ENCODE measurements at places on chromosomes 1 and 21.

DNA sequence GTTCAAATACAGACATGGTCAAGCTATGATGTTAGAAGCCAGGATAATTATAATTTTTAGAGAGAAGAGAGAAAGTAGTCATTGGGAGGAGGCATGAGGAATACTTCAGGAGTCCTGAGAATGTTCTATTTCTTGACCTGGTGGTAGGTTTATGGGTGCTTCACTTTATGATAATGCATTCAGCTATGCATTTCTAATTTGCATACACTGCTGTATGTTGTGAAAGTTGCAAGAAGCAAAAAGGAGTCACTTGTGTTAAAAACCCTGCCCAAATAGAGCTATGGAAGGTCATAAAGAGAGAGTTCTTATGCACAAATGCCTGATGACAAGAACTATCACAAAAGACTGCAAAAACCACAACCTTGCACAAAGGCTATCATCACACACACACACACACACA is 45.3 kb downstream of the APCS start:
- no peak for DNase-seq

GRCh38 chr1:175402336-175402735 is 209.8 kb upstream of the KIAA0040 start:
- DNase-seq = no peak

GRCh38 chr1:154859786-154860155 is 10.3 kb downstream of the KCNN3 start:
- DNase-seq = peak; percentile 99

DNA sequence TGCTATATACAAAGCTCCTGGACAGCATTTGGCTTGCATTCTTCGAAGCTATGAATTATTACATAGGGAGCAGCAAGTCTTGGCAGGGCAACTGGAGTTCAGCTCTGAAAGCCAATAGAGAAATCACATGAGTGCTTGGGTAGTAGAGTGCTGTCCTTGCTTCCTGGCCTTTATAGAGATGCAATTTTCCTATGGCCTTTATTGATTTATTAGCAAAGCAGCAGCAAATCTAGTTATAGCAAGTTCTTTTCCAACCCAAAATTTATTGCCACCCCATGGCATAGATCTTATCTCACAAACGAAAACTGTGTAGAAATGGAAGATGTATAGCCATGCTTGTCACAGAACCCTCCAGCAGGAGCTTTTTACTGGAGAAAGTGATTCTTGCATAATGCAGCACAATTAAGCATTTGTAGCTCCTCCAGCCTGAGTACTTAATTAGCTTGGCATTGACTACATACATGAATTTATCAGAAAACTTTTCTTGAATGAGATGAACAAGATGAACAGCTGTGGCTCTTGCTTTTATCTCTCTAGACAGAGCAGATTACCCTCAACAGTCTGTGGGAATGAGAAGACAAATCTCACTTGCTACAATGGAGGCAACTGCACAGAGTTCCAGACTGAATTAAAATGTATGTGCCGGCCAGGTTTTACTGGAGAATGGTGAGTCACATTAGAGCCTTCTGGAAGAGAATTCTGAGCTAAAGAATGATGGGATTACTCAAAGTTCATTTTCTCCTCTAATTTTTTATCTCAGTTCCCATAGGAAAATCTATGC is 170.1 kb downstream of the CRB1 start:
- no peak for DNase-seq

DNA sequence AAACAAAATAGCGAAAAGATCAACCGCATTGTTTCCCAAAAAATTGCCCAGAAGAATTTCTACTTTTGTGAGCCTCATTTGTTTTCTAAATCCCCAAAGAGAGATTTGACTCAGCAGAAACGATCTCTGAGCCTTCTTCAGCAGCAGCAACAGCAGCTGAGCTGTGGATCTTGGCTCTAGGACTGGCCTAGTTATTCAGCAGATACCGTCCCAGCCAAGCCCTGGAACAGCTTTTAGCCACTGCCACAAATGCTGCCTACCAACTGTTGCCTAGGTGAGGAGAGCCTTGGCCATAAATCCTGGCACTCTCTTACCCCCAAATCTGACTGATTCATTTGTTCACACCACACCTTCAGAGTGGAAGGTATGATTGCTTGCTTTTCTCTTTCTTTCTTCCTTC is 320.1 kb downstream of the TGFB2 start:
- DNase-seq = no peak

DNA sequence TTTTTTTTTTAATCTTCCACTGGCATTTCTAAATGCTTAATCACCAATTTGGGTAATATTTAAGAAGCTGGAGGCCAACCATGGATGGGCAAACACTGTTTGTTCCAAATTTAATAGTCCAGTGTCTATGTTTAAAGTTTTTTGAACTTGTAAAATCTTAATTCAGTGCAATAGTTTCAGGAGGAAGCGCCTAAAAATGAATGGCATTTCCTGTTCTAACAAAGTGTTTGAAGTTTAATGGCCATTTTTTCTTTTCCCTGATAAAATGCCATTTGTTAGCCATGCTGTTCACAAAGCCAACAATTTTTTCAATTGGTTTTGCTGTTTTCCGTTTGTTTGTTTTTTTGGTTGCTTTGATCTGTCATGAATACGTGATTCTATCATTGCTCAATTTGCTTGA is 552.1 kb downstream of the LMO4 start:
- DNase-seq = no peak

- no peak for DNase-seq
These were observed 2.8 kb upstream of the ELOVL1 start for GRCh38 chr1:43370564-43370963.

DNA sequence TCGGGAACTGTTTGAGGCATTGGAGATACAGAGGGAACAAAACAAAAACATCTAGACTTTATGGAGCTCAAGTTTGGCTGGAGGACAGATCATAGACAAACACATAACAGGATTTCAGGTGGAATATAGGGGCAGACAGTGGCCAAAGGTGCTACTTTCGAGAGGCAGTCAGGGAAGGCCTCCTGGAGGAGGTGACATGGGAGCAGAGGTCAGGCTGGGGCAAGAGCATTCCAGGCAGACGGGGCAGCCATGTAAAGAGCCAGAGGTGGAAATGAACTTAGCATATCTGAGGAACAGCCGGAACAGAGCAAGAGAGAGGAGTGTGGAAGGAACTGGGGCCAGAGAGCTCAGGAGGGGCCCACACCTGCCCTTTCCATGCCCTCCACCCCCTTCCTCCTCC is 122.3 kb downstream of the DMRTB1 start:
- no peak for DNase-seq

DNA sequence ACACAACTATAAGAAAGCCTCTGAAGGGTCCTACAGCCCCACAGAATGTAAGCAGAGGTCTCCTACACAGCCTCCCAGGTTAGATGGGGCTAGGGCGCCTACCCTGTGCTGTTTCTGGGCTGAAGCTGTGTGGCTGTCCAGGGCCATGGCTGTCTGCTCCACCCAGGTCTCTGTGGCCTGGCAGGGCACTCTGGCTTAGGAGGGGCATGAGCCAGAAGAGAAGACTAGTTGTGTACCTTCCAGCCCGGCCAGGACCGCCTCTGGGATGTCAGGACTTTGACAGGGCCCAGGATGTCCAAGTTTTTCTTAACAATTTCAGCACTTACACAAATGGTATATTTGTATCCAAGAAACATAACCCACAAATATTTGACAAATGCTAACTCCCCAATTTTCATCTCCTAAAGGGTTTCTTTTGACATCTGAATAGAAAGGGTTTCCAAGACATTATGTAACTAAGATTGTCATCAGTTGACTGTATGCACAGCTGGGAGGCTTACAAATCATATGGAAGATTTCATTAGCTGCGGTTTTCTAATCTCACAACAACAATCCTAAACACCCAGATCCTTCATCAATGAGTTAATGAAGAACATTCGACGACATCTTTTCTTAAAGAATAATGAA is 80.5 kb downstream of the HSF2BP start:
- no peak for DNase-seq

- peak; percentile 29 for DNase-seq
These were observed 1.4 kb downstream of the ZBTB8A start for GRCh38 chr1:32540605-32541004.

DNA sequence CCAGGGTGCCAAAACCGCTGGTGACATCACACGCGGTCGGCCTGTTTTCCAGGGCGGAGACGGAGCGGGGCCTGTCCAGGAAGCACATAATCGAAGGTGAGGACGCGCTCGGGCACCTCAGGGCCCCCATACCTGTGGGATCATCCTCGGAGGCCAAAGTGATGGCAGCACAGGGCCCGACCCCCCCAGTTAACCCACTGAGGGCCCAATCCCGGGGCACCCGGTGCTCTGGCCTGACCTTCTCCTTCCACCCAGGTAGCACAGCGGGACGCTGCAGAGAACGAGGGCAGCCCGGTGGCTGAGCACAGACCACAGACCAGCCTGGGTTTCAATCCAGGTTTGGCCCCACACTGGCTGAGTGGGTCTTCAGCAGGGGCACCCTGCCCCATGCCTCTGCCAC is 43.3 kb downstream of the KCNAB2 start:
- no peak for DNase-seq

GRCh38 chr1:16235944-16236510 is 956 bp downstream of the CPLANE2 start:
- DNase-seq = peak; percentile 67

- DNase-seq = no peak
These were observed 47.4 kb downstream of the CAPZB start for GRCh38 chr1:19437891-19438294.

- DNase-seq = no peak
These were observed 29.3 kb downstream of the NAV1 start for GRCh38 chr1:201568265-201568664.

DNA sequence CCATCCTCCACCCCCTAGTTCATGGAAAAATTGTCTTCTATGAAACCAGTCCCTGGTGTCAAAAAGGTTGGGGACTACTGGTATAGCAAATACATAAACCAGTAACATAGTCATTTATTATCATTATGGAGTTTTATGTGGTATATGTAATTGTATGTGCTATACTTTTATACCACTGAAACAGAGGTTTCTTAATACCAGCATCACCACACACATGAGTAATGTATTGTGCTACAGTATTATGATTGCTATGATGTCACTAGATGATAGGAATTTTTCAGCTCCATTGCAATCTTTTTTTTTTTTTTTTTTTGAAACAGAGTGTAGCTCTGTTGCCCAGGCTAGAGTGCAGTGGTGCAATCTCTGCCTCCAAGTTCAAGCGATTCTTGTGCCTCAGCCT is 5.7 kb upstream of the PAXBP1 start:
- DNase-seq = no peak

DNA sequence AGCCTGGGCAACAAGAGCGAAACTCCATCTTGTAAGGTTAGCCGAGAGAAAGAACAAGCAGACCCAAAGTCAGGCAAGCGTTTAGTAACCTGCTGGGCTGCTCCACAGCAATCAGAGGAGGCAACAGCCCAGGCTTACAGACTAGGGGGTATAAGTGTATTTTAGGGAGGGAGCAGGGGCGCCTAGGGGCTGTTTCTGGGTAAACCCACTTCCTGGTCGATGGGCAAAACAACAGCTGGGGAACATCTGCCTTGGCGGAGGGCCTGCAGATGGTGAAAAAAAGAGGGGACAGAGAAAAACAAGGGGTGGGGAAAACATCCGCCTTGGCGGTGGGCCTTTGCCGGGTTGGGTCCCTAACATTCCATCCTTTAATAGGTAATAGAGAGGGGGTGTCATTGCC is 5.2 kb downstream of the TAS1R1 start:
- no peak for DNase-seq

GRCh38 chr1:34419663-34420136 is 243.0 kb downstream of the C1orf94 start:
- DNase-seq = peak; percentile 23

- DNase-seq = no peak
These were observed 103.9 kb upstream of the SYT6 start for GRCh38 chr1:114257554-114257953.

DNA sequence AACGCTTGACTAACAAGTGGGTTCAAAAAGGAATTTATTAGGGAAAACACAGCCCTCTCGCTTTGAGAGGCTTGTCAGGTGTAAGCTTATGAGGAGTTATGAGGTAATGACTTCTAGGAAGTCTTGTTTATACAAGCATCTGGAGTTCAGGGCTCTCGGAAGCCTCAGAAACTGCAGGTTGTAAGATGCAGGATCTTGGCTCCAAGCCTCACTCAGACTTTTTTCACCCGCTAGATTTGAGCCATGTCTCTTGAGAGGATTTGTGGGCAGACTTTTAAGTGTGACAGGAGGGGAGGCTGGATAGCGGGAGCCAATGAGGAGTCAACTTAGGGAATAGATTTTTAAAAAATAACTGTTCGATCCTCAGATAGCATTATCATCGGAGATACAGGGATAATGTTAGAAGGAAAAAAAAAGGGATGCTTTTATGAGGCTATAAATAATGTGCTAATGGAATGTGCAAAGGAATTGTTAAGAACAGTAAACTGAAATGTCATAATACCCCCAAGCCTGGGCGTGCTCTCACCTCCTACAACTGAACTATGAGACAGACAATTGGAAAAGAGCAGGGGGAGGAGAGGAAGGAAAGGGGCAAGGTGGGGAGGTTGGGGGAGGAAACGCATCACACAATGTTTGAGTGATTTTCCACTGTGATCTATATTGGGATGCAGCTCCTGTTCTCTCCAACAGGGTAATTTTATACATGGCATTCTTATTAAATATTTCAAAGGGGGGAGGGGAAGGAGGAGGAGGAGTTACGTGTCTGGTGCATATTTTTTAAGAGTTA is 107.4 kb upstream of the ESRRG start:
- DNase-seq = no peak

- DNase-seq = no peak
These were observed 30.6 kb upstream of the C1orf185 start for GRCh38 chr1:51071291-51072042.

DNA sequence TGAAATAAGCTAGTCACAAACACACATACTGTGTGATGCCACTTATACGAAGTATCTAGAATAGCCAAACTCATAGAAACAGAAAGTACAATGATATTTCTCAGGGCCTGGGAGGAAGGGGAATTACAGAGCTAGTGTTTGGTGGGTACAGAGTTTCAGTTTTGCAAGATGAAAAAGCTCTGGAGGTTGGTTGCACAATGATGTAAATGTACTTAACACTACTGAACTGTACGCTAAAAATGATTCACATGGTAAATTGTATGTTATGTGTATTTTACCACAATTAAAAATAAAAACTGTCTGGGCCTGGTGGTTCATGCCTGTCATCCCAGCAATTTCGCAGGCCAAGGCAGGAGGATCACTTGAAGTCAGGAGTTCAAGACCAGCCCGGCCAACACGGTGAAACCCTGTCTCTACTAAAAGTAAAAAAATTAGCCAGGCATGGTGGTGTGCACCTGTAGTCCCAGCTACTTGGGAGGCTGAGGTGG is 15.3 kb upstream of the FHAD1 start:
- DNase-seq = no peak

DNA sequence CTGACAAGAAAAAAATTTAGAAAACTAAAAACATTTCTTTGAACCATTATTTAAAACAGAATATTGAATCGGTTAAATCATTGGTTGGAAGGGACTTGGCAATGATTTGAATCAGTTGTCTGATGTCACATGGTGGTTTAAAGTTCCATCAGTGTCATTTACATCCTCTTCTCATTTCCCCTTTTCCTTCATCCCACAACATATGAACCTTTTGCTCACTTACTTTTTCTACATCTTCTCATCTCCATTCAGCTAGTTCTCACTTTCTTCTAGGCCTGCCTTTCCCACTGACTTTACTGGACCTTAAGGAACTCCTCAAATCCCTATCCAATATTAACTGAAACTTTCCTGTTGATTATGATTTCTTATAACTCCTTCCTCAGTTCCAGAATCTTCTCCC is 58.5 kb downstream of the PHACTR4 start:
- no peak for DNase-seq

All from NCI-H526 (cell line).